ENCODE measurements at places on chromosomes 1 and 21. TPM values are rescaled to one million over a fixed set of nuclear protein-coding genes. Genes with fewer than 3 reads are reported as not detected.

NTRK1 gene
- total RNA-seq, result 1.8 TPM

HP1BP3 gene
- total RNA-seq, result 284 TPM

LYPD8 gene
- not detected for total RNA-seq

FAM43B gene
- total RNA-seq, result 0.18 TPM

PLEKHG5 gene
- 77.7 TPM for total RNA-seq

UTP25 gene
- 7.7 TPM for total RNA-seq

PIGR gene
- total RNA-seq, result 0.49 TPM

VWA5B1 gene
- not detected for total RNA-seq

LEFTY2 gene
- total RNA-seq, result 0.31 TPM

PPCS gene
- 41.3 TPM for total RNA-seq

EPHA10 gene
- total RNA-seq, result 1.6 TPM

OR4F29 gene
- not detected for total RNA-seq

ZMPSTE24 gene
- total RNA-seq, result 30.7 TPM

WNT9A gene
- 11.4 TPM for total RNA-seq

TMEM81 gene
- total RNA-seq, result 2.8 TPM

ADGRB2 gene
- 5.2 TPM for total RNA-seq

WNT3A gene
- not detected for total RNA-seq
